ENCODE measurements at places on chromosomes 11 and 22.
A peak's percentile ranks its signal among the peaks of the same experiment; 100 is the strongest.

DNA sequence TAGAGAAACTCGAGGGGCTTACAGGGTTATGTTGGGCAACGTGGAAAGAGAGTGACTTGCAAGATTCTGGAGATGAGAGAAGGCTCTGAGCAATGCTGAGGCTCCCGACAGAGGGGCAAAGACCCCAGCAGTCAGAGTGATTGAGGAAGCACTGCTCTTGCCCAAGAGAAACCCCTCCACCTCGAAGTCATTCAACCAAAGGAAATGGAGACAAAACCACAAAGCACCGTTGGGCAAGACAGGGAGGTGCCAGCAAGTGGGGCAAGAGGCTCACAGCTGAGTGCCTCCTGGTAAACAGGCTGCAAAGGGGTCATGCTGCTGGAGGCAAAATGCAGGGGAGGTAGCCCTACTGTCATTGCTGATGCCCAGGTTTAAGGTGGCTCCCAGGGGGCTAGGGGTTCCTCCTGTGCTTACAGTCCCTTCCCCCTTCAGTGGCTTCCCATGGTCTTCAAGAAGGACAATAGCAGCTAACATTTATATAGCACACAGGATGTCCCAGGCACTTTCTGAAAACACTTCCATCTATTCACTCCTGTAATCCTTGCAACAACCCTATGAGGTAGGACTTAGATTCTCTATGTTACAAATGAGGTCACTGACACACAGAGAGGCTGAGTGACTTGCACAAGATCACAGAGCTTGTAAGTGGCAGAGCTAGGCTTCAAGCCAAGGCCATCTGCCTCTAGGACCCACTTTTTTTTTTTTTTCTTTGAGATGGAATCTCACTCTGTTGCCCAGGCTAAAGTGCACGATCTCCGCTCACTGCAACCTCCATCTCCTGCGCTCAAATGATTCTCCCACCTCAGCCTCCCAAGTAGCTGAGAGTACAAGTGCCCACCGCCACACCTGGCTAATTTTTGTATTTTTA lies 18.1 kb upstream of the MYH9 start:
- DNase-seq = peak; percentile 78

GRCh38 chr11:32358729-32359128 lies 76.6 kb downstream of the WT1 start:
- DNase-seq = no peak

DNA sequence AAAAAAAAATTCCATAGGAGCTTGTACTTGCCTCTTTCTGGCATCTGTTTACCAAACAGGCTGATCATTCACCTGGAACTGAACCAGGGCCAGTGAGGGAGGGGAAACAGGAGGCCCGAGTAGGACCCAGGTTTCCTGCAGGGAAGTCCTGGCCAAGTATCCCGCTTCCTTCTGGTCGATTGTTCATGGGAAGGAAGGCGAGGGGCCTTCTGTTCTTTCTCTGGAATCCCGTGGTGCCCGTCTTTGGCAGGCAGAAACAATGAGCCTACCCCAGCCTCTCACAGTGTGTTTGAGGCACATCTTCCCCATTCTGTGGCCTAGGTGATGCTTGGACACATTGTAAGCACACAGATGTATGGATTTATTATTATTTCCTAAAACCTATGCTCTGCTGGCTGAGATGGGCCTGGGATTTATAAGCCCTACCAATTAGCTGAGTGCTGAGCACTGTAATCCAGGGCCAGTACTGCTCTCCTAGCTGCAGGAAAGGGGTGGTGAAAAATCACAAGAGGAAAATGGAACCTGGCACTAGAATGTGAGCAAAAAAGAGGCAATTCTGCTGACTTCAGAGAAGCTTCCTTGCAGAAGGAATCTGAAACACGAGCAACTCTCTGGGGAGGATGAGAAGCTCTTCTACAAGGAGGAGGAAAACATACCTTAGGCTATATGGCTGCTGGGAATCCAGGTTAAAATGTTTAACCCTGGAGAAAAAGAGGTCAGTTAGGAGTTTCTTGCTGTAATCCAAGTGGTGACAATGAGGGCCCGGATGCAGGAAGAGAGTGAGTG lies 53.5 kb downstream of the PRR5L start:
- no peak for DNase-seq

DNA sequence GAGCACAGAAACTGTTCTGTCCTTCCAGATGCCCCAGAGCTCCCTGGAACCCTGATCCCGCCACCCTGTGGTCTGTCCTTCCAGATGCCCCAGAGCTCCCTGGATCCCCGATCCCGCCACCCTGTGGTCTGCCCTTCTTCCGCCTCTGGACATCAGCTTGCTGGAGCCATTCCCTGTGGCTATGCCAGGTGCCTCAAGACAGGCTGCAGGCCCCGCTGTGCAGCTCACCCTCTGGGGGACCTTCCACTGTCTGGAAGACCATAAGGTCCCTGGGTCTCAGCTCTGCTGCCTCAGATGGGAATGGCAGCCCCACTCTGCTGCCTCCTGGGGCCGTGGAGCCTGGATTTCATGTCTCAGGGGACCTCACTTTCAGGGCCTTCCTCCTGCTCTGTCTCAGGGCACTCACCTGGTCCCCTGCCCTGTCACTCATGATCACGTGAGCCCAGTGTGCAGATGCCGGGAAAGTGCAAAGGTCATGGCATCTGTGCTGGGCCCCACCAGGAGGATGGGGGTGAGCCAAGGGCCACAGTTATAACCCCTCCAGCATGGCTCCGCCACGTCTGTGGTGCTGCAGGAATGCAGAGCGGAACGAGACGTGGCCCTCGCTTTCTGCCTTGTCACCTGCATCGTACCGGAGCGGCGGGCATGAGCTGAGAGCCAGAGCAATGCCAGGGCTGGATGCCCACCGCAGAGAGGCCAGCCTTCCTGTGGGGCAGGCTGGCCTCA lies 1520.7 kb downstream of the BRD1 start:
- no peak for DNase-seq

GRCh38 chr11:132670921-132671675 lies 861.2 kb downstream of the OPCML start:
- no peak for DNase-seq

All from CD4-positive, alpha-beta T cell treated with Interleukin-10 for 1 hour (primary cell).